ENCODE measurements at places on chromosomes 6 and 20. TPM values are rescaled to one million over a fixed set of nuclear protein-coding genes. Genes with fewer than 3 reads are reported as not detected.

GRM1 gene
- 0.23 TPM for total RNA-seq

FLRT3 gene
- total RNA-seq: 3.0 TPM

MCHR2 gene
- total RNA-seq: 0.21 TPM

BPI gene
- 1.1 TPM for total RNA-seq

THBS2 gene
- total RNA-seq: 0.59 TPM

HLA-DMA gene
- 0.36 TPM for total RNA-seq

MAP3K5 gene
- total RNA-seq: 3.2 TPM

MAS1L gene
- total RNA-seq: not detected

RAB32 gene
- total RNA-seq: 4.6 TPM

MCM8 gene
- total RNA-seq: 21.1 TPM

FHL5 gene
- not detected for total RNA-seq

TAGAP gene
- 0.50 TPM for total RNA-seq

PDYN gene
- total RNA-seq: 0.06 TPM

DPPA5 gene
- not detected for total RNA-seq

BAG2 gene
- total RNA-seq: 3.1 TPM

ECT2L gene
- 0.32 TPM for total RNA-seq

ADNP gene
- total RNA-seq: 61.3 TPM

B3GALT4 gene
- 4.4 TPM for total RNA-seq

SOX18 gene
- total RNA-seq: not detected

CGA gene
- total RNA-seq: 0.39 TPM

WFDC5 gene
- not detected for total RNA-seq

Measured in motor neuron (in vitro differentiated cells).